ENCODE measurements at places on chromosomes 2 and 18. TPM values are rescaled to one million over a fixed set of nuclear protein-coding genes. Genes with fewer than 3 reads are reported as not detected.
A peak's percentile ranks its signal among the peaks of the same experiment; 100 is the strongest.

HOXD8 gene
- 75.6 TPM for total RNA-seq

GRCh38 chr18:48675912-48676311, 137.1 kb downstream of the CTIF start:
- no peaks in the 10 kb centered on the region for H3K36me3 ChIP-seq
- H3K4me1 ChIP-seq = peaks cover 3% of the 10 kb centered on the region
- no peak overlapping the region for H3K27ac ChIP-seq
- no peak overlapping the region for H3K4me3 ChIP-seq
- no peaks in the 10 kb centered on the region for H3K27me3 ChIP-seq
- DNase-seq = no peak

DNA sequence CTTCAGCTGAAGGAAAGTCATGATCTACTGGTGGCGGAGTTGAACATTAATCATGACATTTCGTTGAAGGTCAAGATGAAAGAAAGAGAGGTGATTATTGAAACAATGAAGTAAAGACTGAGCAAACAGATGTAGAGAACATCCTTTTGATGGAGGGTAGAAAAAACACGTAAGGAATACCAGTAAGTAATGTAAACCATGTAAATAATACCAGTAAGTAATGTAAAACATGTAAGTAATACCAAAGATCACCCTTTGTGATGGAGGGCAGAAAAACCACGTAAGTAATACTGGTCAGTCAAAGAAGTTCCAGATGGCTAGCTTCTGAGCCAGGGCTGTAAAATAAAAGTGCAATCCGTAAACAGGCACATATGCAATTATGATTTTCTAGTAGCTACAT, 1387.7 kb downstream of the SUCLG1 start:
- no peak overlapping the region for H3K4me3 ChIP-seq
- H3K27me3 ChIP-seq = no peaks in the 10 kb centered on the region
- no peak overlapping the region for H3K27ac ChIP-seq
- DNase-seq = no peak
- no peaks in the 10 kb centered on the region for H3K36me3 ChIP-seq

GRCh38 chr2:168521053-168521741, 65.1 kb downstream of the CERS6 start:
- H3K36me3 ChIP-seq = no peaks in the 10 kb centered on the region
- no peak overlapping the region for H3K4me3 ChIP-seq
- no peaks in the 10 kb centered on the region for H3K27me3 ChIP-seq
- peak overlapping the region; percentile 50 for H3K27ac ChIP-seq
- no peak for DNase-seq
- H3K4me1 ChIP-seq = no peaks in the 10 kb centered on the region
